ENCODE measurements at places on chromosomes 1 and 21. TPM values are rescaled to one million over a fixed set of nuclear protein-coding genes. Genes with fewer than 3 reads are reported as not detected.

- DNase-seq = peak; percentile 95
These were observed at the start of the genes MUTYH and TOE1 for GRCh38 chr1:45339789-45340558. TSS of gene MUTYH (minus strand) at chr1:45340440. CDS start at chr1:45334505, 5,935 bp downstream. TSS of gene TOE1 (plus strand) at chr1:45340170. CDS start at chr1:45340253, 83 bp downstream.

DNA sequence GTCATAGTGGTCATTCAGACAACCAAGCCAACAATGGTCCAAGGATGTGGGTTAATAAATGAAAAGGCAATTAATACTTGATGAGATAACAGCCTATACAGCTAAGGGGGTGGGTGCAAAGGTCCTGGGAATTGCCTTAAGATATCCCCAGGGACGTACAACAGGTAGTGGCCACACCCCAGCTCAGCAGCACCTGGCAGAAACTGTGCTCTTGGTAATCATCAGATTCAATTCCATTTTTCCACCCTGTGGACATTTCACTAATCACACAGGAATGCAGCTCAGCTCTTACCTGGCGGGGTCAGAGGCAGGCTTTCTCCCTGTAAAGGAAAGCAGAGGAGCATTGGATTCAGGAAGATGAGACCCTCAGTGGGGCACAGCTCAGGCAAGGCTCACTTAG lies 32.9 kb downstream of the FCRL5 start:
- DNase-seq = no peak

DNA sequence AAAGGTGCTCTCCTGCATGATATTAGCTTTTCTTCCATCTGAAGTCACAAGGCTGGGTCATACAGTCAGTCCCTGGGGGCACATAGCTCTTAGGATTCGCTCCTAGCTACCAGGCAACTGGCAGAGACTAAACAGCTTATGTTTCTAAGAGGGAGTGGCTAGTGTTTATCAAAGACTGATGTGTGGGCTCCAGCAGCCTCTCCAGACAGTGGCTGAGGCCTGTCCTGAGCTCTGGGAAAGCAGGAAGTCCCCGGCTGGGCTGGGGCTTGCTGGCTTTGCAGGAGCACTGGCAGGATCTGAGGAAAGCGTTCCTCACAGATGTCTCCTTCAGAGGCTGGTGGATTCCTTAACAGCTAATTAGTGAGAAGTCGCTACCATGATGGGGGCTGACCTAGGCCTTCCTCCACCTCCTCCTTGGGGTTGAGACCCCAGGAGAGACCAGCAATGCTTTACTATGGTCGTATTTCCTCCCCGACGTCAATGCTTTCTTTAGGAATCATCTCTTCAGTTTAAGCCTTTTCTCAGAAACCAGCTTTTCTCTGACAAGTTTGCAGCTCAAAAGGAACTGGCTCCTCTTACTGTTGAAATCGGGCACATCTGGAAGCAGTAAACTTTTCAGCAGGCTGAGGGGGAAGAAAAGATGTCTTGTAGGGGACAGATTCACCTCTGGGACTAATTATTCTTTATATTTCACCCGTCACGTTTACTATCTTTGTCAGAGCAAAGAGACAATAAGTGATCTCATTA lies 33.5 kb upstream of the HHAT start:
- peak; percentile 41 for DNase-seq

- DNase-seq = no peak
These were observed 65.6 kb upstream of the IRF2BP2 start for GRCh38 chr1:234675572-234675971.

DNA sequence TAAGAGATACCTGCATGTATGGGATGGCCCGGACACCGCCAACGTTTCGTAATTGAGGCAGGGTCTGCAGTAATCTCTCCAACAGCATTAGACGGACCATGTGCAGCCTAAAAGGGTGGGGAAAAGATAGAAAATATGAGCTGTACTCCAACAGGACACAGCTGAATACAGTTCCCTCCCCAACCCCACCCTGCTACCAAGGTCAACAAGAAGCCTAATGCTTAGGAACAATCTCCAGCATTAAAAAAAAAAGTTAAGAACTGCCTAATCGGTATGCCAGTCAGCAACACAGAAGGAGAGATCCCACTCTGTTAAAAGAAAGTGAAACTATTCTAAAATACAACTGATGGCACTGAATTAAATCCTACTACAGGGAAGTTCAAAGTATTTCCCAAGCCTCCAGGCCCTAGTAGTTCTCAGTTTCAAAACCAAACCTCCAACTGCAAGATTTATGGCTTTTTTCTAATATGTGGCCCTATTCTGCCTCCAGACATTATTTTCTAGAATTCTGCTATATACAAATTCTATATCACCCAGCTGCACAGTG lies 81.0 kb downstream of the UBR4 start:
- DNase-seq = no peak

DNA sequence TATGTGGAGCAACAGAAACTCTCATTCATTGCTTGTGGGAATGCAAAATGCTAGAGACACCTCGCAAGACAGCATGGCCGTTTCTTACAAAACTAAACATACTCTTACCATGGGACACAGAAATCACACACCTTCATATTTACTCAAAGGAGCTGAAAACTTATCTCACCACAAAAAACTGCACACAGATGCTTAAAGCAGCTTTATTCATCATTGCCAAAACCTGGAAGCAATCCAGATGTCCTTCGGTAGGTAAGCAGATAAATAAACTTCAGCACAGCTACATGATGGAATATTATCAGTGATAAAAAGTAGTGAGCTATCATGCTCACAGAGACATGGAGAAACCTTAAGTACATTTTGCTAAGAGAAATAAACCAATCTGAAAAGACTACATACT lies 124.3 kb downstream of the RERE start:
- DNase-seq = no peak

- DNase-seq = no peak
These were observed 136.4 kb upstream of the DEPDC1 start for GRCh38 chr1:68633141-68633919.

DNA sequence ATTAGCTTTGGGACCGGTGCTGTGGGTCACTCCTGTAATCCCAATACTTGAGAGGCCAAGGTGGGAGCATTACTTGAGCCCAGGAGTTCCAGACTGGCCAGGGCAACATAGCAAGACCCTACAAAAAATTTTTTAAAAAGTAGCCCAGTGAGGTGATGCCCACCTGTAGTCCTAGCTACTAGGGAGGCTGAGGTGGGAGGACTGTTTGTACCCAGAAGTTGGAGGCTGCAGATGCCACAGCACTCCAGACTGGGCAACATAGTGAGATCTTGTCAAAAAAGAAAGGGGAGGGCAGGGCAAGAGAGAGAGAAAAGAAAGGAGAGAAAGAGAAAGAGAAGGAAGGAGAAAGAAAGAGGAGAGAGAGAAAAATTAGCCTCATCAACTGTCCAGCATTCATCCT lies 6.3 kb downstream of the ITSN1 start:
- DNase-seq = no peak

DNA sequence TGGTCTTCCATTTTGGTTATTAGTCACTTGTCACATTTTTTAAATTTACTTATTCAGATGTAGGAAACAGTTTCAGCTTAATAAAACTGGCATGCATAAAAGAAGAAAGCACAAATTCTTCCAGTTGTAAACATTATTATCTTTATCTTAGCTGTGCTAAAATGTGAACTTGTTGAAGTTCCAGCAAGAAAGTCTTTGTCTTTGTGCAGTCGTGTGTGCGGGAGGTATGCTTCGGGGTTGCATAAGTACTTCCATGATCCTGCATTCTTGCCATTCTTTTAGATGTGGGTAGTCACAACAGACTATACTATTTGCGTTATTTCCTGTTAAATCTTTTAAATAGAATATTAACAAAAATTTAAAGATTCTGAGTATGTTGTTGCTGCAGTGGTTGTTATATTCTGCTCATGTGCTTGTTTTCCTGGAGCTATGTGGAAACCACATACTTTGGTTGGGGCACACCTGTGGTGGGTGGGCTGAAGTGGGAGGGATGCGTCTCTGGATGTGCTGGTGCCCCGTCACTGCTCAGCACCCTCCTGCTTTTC lies 49.9 kb downstream of the CBS start:
- no peak for DNase-seq

- DNase-seq = no peak
These were observed 199.1 kb downstream of the DYRK1A start for GRCh38 chr21:37565530-37566223.

- no peak for DNase-seq
These were observed 521.0 kb upstream of the B3GALT2 start for GRCh38 chr1:193707271-193708021.

GRCh38 chr1:117590273-117590925 lies 15.4 kb upstream of the TENT5C start:
- no peak for DNase-seq

Gene FCRL6
- 0.20 TPM for total RNA-seq

Gene KIF17
- total RNA-seq = 3.4 TPM

Gene TNFRSF25
- 2.6 TPM for total RNA-seq

Gene ADGRB2
- 0.61 TPM for total RNA-seq

Gene CLCA4
- total RNA-seq = 0.11 TPM

Gene RAB3B
- not detected for total RNA-seq

Gene ZNF670
- total RNA-seq = 0.94 TPM

Gene MX2
- 3.1 TPM for total RNA-seq

Gene AJAP1
- 0.07 TPM for total RNA-seq
